Non-pigmented ciliary epithelial cell (primary cell): ENCODE measurements at places on chromosomes 5 and 9.

DNA sequence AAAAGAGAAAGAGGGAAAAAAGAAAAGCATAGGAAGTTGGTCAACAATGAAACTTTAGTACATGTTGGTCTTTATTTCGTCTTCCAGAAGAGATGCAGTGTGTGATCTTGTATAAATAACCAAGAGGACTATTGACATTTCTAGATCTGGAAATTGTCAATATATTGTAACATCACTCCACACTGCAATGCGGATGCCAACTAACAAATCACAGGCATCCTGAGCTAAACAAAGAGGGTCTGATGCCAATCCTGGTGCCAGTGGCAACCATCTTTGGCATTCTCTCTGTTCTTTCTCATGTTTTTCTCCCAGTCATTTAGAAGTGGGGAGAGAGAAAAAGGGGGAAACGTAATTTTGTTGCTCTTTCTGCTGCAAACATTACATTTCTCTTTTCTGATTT lies 9.7 kb downstream of the NFIB start:
- DNase-seq: no peak

DNA sequence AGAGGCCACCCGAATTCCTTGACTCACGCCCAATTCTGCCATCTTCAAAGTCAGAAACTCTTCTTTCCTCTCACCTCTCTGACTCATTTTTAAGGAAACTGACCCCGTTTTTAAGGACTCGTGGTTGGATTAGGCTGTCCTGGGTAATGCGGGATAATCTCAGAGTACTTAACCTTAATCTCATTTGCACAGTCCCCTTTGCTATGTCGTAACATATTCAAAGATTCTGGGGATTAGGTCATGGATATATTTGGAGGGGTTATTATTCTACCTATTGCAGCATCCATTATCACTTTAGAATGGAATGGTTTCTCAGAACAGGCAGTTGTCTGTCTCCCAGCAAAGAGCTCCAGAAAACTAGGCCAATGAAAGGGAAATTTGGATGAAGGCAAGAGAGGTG lies 80.8 kb upstream of the IL12B start:
- no peak for DNase-seq

DNA sequence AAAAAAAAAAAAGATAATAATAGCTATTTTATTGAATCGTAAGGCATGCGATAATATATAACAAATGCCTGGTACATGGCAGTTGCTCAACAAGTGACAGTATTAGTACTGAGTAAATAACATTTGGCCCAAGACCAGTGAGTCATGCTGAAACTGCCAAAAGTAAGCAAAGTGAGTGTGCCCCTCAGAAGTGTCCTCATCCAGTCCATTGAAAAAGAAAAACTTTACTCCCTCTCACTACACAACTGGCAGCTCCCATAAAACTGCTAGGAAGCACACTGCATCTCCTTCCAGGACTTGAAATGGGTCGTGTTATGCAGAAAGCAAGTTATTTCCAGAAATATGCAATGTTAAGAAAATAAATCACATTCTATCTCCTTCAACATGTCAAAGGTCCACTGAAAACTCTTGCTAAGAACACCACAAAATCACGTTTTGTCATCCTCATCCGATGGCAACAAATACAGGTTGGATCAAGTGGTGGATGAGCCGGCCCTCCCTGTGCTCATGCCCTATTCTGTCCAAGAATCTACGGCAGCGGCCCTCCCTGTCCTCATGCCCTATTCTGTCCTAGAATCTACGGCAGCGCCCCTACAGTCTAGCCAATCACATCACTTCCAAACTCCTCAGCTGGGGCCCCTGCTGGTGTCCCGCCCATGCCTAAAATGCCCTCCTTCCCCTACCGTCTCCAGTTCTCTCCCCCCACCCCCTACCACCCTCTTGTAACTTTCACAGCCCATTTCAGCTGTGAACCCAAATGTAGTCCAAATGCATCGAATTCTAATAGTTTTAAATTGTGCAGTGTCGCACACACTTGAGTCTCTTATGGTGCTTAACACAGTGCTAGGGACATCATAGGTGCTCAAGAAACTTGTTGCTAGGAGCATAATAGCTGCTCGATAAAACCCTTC lies 12.5 kb downstream of the PTCH1 start:
- no peak for DNase-seq

GRCh38 chr5:164235300-164235891 lies 730.0 kb downstream of the MAT2B start:
- peak; percentile 53 for DNase-seq

- DNase-seq: no peak
Measured at GRCh38 chr5:78799266-78800017, 150.9 kb upstream of the LHFPL2 start.
